ENCODE measurements at places on chromosomes 16 and 17.

GRCh38 chr17:47878203-47879027 lies 17.6 kb upstream of the SP2 start:
- no peak for DNase-seq

GRCh38 chr16:84761448-84762368 lies 58.1 kb upstream of the CRISPLD2 start:
- no peak for DNase-seq

GRCh38 chr16:1102333-1102700 lies 6.3 kb upstream of the C1QTNF8 start:
- no peak for DNase-seq

GRCh38 chr17:56985371-56986162 lies 7.6 kb downstream of the SCPEP1 start:
- DNase-seq: no peak

GRCh38 chr17:40130352-40131042 lies 8.7 kb downstream of the MSL1 start:
- no peak for DNase-seq

GRCh38 chr16:78195797-78196196 lies 96.3 kb downstream of the WWOX start:
- no peak for DNase-seq

DNA sequence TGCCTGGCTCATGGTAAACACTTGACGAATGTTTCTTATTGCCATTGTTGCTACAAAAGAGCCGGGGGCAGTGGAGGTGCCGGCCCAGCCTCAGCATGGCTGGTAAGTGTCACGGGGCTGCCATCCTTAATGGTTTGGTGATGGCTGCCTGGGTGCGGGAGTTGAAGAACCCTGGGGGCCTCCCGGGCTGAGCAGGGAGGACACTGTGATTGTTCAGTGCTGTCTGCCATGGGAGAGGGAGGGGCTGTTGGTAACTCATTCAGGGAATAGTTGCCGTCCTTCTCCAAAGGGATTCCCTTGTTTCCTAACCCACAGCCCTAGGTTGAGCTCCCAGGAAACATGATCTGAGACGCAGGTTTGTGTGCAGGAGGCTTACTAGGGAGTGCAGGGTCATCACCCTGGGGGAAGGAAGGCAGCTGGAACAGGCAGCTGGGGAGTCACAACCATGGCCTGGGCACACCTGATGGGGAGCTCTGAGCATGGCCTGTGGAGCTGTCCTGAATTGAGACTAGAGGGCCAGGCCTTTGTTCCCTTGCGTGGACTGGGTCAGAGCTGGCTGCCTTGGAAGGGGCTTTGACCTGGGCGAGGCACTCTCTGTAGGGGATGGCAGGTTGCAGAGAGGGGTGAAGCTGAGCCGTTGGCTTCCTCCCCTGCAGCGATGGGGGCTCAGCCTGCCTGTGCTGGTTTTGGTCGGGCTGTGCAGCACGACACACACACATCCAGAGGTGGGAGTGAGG lies 85.7 kb downstream of the PLCG2 start:
- no peak for DNase-seq

DNA sequence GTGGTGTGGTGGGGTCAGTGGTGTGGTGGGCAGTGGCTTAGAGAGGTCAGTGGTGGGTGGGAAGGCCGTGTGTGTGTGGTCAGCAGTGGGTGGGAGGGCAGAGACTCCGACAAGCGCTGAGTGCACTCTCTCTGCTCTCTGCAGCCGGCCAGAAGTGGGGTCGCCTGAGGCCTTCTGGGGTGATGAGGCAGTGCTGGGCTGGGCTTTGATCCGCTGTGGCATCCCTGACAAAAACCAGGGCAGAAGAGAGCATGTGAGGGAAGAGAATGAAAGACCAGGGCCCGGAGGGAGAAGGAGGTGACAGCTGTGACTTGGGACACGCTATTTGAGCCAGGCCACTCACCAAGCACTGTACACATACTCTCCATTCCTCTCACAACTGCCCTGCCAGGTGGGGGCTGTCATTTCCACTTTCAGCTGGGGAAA lies 50.8 kb downstream of the NKD1 start:
- no peak for DNase-seq

DNA sequence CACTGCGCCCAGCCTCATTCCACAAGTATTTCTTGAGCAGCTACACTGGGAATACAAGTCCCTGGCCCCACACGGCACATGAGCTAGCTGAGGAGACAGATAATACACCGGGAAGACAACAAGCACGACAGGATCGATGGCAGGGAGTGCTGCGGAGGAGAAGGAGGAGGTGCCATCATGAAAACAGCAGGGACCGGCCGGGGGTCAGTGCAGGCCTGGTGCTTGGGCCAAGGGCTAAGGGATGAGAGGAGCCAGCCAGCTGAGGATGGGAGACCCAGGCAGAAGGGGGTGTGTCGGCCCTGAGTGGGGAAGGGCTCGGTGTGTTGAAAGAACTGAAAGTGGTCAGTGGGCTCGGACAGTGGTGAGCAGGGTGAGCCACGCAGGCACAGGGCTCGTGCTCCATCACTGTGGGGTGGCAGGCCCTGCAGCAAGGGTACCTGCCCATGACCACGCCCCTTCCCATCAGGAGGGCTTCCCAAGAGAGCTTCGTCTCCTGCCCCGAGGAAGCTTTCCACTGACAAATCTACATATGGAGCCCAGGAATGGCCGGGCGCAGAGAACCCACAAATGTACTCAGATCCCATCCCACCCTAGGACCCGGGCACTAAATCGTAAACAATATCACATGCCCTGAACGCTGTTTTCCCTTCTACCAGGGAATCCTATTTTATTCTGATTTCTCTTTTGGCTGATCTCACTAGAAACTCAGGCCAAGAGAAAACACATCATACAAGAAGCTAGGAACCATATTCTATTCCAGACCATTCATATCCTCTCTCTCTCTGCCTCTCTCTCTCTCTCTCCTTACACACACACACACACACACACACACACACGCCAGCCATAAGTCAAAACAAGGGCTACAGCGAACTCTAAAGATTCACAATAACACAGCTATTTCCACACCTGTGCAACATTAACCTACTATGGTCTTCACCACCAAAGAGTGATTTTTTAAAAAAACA lies 50.7 kb upstream of the TNRC6C start:
- no peak for DNase-seq

DNA sequence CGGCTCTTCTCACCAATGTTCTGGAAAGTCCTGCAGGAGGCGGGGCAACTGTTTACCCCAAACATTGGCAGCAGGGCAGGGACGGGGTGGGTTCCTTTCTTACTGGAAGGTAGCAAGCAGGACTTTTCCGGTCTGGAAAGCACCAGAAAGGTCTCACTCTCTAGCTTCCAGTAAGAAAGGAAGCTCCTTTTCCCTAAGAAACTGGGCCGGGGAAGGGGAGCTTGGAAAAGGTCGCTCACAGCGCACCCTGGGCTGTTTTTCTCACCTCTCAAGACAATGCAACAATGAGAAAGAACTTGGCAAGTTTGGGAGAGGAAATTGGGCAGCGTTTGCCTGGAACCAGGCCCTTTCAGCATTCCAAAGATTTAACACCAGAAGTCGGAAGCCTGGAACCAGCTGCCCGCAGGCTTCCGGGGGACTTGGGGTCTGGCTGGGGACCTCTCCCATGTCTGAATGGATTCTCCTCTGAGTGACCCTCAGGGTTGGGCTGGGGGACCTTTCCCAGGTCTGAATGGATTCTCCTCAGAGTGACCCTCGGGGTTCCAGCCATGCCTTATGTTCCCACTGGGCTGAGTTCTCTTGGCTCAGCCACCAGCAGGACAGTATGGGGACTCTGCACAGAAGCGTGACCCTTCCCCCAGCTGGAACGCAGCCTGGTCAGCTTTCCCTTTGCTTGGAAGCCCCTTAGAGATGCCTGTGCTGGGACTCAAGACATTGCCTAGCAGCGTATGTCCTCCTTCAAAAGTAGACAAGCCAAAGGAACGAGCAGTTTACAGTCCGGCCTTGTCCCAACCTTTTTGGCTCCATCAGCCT lies 166.5 kb upstream of the PLCG2 start:
- DNase-seq: no peak

- DNase-seq: peak; percentile 74
Observed at GRCh38 chr17:7922845-7923628, 6.6 kb downstream of the KCNAB3 start.

DNA sequence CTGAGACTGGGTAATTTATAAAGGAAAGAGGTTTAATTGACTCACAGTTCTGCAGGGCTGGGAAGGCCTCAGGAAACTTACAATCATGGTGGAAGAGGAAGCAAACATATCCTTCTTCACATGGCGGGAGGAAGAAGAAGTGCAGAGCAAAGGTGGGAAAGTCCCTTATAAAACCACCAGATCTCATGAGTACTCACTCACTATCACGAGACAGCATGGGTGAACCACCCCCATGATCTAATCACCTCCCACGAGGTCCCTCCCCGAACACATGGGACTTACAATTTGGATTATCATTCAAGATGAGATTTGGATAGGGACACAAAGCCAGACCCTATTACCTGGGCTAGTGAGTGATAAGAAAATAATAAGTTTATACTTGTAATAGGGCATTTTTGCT lies 70.6 kb upstream of the HS3ST2 start:
- DNase-seq: no peak

GRCh38 chr16:23679274-23679985 lies 741 bp downstream of the PLK1 start:
- DNase-seq: no peak

DNA sequence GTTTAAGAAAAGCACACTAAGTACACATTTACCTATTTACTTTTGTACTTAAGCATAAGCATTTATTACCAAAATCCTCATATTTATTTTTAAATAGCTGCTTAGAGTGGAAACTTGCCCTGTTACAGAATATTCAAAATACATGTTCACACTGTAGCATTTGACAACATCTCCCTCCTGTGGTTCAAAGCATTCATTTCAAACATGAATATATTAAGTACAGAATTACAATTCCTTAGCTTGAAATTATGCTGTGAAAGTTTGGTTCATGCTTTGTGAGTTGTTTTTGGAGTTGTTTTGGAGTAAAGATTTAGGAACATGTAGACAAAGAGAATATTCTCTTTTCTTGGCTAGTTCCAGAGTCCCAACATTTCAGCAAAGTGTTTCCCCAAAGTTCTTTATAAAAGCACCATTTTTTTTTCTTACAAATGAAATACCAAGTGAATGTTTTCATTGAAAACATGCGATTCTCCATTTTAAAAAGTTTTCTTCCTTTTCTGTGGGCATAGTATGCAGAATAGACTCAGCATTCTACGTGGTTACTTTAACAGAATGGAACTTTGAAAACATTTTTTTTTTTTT lies 33.2 kb downstream of the TUBD1 start:
- no peak for DNase-seq

- DNase-seq: no peak
Observed at GRCh38 chr16:8934601-8935000, 29.1 kb downstream of the USP7 start.

DNA sequence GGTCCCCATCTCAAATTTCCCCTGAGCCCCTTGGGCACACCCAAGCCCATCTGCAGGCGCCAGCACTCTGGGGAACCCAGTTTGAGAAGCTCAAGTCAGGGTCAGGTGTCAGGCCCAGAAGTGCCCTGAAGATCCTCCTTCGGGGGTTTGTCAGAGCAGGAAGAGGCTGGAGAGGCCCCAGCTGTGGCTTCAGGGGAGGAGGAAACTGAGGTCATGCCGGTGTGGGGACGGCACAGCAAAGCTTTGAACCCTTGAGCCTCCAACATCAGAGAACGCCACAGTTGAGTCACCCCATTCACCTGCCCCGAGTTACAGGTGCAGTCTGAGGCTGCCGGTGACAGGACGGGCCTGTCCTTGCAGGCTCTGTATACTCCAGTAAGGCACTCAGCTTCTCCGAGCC lies 140.2 kb upstream of the CIBAR2 start:
- no peak for DNase-seq

GRCh38 chr17:2874189-2874686 lies 78.0 kb downstream of the RAP1GAP2 start:
- DNase-seq: no peak

- no peak for DNase-seq
Observed at GRCh38 chr16:81945665-81946064, 65.6 kb downstream of the SDR42E1 start.

DNA sequence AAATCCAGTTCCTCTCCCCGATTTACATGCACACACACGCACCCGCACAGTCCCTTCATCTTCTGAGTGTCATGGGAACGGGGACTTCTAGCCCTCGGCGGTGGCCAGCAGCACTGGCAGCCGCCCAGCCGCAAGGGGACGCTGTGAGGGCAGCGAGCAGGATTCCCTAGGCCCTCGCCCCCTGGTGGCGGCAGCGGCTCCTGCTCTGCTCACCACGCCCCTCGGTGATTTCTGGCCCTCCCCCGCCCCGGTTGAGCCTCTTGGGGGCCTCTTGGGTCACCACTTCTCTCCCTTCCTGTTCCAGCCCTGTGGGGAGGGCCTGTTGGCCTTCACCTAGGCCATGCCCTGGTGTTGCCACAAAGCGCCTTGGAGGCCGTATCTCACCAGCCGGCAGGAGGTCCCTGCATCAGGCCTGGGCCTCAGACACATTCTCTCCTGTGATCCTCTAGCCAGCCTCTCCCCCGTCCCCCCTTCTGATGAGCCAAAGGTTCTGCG lies 75.2 kb upstream of the KSR1 start:
- DNase-seq: peak; percentile 64

GRCh38 chr16:10333321-10334032 lies 52.4 kb upstream of the ATF7IP2 start:
- no peak for DNase-seq

- no peak for DNase-seq
Observed at GRCh38 chr17:78709751-78710181, 72.3 kb downstream of the CYTH1 start.

- no peak for DNase-seq
Observed at GRCh38 chr16:8237452-8237851, 352.9 kb downstream of the TMEM114 start.

- DNase-seq: no peak
Observed at GRCh38 chr16:29810699-29811169, 1.3 kb upstream of the PRRT2 start.

GRCh38 chr16:88421871-88422433 lies 31.1 kb upstream of the ZFPM1 start:
- no peak for DNase-seq

DNA sequence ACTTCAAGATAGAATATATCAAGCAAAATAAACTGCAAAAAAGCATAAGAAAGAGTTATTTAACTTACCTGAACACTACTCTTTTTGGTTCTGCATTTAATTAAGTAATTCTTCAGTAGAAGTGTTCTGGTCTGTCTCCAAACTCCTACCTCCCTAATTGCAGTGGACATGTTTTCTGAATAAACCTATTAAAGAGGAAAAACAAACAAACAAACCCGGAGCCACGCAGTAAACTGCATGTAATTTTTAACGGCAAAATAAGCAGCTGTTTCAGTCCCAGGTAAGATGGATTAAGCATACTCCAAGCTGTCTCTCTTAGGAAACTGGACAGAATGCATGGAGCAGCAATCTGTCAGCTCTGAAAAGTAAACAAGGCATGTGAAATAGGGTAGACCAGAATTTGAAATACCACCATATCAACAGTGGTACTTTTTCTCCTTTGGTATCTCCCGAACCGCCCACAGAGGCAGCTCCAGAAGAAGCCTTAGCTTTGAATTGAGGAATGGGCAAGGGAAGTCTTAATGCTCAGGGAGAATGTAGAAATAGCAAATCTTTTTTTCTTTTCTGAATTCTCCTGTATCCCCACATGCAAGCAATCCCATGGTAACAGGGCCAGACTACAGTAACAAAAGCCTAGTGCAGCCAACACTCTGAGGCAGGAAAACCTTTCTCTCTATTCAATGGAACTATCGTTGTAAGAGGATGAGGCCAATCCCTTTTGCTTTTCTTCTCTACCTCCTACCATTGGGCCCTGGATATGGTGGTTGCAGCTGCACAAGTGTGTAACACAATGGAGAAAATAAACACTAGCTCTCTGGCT lies 12.5 kb downstream of the ABCA5 start:
- DNase-seq: no peak

Data from effector CD4-positive, alpha-beta T cell (primary cell).